ENCODE measurements at places on chromosomes 3 and 15. TPM values are rescaled to one million over a fixed set of nuclear protein-coding genes. Genes with fewer than 3 reads are reported as not detected.

DNA sequence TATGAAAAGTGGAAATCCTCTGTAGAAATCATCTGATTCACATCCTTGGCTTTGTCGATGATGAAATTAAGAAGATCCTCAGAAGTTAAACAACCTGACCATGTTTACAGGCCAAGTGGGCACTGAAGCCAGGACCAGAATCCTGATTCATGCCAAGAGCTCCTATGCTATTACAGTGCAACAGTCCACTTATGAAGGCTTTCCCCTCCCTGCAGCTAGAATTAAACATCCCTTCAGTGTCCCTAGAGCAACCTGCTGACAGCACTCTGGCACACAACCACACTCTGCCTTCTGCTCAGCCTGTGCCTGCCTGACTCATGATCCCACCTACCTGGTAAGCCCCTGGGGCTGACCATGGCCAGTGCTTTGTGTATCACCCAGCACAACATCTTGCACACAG is 33.8 kb downstream of the TXNRD3 start:
- peak; percentile 32 for DNase-seq

- DNase-seq: no peak
Observed at GRCh38 chr3:49883998-49884397, 14.3 kb upstream of the CAMKV start.

- DNase-seq: no peak
Observed at GRCh38 chr15:29689287-29689986, 132.8 kb downstream of the TJP1 start.

- DNase-seq: no peak
Observed at GRCh38 chr3:102026656-102027055, 177.3 kb downstream of the NFKBIZ start.

DNA sequence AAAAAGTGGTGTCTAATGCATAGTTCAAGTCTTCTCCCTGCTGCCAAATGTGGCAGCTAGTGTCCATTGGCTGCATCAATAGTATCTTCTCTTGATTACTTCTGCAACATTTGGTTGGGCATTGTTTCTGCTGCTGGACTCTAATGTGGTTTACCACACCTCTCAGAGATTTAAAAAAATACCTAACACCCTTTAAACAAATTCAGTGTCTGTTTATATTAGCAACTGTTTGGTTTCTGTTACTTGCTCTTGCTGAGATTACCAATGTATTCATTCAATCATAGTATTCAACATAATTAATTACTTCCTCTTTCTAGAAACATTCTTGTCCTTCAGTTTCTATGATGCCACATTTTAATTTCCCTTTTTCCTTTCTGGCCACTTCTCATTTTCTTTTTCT is 20.3 kb upstream of the NECTIN3 start:
- DNase-seq: no peak

GRCh38 chr3:62586356-62586755 is 213.0 kb upstream of the FEZF2 start:
- peak; percentile 51 for DNase-seq

- DNase-seq: no peak
Observed at GRCh38 chr15:37594417-37594816, 340.0 kb upstream of the TMCO5A start.

GRCh38 chr3:194913316-194913715 is 227.6 kb downstream of the FAM43A start:
- DNase-seq: no peak

DNA sequence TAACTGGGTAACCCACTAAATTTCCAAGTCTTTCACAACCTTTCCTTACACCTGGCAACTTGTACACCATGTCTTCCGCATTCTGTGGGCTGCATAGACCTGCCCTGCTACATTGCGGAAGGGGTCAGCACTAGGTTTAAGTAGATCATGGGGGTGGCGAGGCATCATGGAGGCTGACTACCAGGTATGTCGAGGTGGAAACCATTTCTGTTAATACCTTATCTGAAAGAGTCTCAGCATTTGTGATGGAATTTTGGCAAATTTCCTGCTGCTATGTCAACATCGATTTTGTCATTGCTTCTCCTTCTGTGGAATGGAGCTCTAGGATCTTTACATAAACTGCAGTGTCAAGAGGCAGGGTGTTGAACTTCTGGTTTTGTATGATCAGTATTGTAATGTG is 187.2 kb downstream of the GHSR start:
- DNase-seq: no peak

GRCh38 chr3:43180027-43180426 is 74.1 kb upstream of the POMGNT2 start:
- no peak for DNase-seq

GRCh38 chr3:180288816-180289215 is 252.1 kb upstream of the PEX5L start:
- no peak for DNase-seq

DNA sequence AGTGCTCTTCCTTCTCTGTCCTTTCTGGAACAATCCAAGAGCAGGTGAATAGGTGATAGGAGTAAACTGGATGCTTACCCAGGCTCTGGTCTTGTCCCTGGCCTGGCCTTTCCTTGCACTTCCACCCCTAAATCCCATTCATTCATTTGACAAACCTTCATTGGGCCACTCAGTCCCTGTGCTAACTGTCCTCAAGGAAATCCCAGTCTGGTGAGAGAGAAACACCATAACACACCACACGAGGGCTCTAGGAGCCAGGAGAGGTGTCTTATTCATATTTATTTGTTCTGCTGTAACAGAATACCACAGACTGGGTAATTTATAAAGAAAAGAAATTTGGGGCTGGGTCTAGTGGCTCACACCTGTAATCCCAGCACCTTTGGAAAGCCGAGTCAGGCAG is 22.8 kb downstream of the EFCC1 start:
- DNase-seq: peak; percentile 54

DNA sequence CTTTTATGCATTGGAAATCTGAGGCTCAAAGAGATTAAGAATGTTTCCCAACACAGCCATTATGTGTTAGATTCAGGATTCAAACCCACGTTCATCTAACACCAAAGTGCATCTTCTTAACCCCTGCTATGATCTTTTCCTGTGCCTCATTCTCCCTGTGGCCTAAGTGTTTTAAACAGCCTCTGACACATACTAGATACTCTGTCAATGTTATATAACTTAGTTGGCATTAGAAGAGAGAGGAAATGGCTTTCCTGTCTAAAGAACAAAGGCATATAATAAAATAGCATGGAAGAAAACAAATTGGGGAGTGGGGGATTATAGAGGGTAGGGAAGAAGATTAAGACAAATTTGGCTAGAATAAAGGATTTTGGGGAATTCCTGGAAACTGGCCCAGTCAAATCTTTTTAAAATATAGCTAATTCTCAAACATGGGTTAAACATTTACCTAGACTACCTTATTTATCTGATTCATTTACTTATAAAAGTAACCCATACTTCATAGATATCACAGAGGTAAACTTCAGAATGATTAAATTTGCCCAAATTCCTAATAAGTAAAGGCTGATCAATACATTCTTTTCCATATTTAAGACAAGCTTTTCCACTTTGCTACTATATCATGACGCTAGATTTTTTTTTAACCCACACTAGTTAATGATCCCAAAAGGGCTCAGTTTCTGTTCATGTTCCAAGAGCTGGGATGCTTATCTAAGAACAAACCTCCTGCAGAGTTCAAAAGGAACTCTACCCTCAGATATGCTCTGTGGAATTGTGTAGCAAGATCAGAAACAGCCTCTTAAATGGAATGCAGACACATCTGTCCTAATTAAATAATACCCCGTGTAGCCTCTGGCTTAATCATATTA is 122.9 kb upstream of the PTPRG start:
- DNase-seq: no peak

- peak; percentile 7 for DNase-seq
Observed at GRCh38 chr15:84402856-84403608, 167.5 kb downstream of the GOLGA6L4 start.

DNA sequence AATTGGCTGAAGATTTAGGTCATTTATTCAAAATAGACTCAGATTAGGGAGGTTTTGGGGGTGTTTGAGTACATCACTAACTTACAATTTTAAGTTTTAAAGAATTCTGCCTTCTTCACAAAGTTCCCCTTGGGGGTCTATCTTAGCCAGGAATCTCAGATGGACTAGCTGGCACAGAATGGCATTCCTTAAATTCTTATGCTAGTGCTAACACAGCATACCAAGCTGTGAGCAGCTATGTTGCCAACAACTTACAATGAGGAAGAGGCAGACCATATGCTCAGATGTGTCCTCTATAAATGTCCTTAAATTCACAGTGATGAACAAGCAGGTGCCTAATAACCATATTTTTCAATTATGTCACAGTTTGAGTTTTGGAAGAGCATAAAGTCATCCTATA is 60.9 kb upstream of the NPHP3 start:
- DNase-seq: peak; percentile 68

Gene RAP2B
- 27.5 TPM for total RNA-seq

Gene ZNF621
- 8.7 TPM for total RNA-seq

Gene MOBP
- not detected for total RNA-seq

Gene SAMMSON
- total RNA-seq: 0.08 TPM

Gene PPARG
- 1.6 TPM for total RNA-seq

Gene PPP1R14D
- total RNA-seq: not detected

Gene SYNPR
- not detected for total RNA-seq

Gene RPUSD3
- total RNA-seq: 34.9 TPM

Gene C3orf62
- 1.6 TPM for total RNA-seq

Gene SLC35G2
- 14.3 TPM for total RNA-seq

Gene NSUN3
- 9.6 TPM for total RNA-seq

All from myocyte (in vitro differentiated cells).